Activated T-cell treated with anti-CD3 and anti-CD28 coated beads for 4 hours (primary cell): ENCODE measurements at places on chromosomes 1 and 21.

- no peak for DNase-seq
Observed at GRCh38 chr1:53731779-53732305, 7.1 kb downstream of the GLIS1 start.

- no peak for DNase-seq
Observed at GRCh38 chr1:89760496-89760895, 60.3 kb upstream of the LRRC8D start.

DNA sequence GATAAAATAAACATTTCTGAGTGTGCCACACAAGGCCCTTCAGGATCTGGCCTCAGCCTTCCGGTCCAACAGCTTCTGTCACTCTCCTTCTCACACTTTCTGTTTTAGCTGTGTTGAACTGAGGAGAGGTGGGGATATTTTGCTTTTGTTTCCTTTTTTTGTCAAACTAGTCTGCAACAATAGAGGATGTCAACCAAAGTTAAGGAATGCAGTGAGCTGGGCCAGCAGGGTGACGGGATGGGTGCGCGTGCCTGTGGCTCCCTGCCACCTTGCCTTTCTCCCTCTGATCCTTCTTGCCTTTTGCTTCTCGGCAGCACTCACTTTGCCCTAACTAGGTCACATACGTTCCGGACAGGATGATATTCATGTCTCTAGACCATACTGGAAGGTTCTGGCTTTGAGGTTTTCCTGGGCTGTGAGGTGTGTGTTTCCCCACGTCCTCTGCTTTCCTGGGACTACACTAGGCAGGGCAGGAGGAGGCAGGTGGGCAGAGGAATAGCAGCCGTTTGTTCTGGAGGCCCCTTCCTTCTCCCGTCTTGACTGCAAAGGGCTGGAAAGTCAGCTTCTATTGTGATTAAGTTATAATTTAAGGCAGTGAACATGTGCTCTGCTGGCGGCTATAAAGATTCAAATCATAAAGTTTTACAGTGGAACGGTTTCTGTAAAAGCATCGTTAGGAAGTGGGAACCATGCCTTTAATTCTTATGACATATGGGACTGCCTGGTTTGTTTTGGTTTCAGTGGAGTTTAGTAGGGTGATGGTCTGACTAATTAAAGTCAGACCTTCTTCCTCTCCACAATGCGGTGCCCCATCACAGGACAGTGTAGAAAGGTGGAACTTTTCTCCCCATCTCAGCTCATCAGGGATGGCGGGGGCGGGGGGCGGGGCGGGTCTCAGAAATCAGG, 67.8 kb downstream of the RNF220 start:
- no peak for DNase-seq

DNA sequence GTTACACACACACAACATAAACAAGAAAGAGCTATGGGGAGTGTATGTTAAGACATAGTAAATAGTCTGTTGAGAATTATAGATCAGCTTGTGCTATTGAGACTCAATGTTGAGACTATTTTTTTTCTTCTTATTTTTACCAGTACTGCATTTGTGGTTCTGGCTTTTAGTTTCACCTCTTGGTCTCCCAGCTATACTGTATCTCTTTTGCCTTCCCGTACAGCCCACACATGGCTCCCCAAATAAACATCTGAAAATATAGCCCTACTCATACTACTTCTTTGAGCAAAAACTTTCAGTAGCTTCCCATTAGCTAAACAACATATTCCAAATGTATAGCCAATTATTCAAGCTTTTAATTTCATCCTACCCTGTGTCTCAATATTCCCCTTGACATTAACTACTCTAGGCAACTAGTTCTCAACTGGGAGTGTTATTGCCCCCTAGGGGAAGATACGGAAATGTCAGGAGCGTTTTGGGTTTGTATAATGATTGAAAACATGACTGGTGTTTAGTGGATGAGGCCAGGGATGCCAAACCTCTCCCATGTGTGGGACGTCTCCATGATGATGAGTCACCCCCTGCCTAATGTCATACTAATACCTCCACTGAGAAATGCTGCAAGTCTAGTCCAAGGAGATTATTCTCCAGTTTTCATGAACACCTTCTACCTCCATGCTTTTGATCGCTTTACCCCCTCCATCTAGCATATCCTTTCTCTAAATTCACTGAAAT, 6.8 kb downstream of the RPE65 start:
- DNase-seq = no peak

DNA sequence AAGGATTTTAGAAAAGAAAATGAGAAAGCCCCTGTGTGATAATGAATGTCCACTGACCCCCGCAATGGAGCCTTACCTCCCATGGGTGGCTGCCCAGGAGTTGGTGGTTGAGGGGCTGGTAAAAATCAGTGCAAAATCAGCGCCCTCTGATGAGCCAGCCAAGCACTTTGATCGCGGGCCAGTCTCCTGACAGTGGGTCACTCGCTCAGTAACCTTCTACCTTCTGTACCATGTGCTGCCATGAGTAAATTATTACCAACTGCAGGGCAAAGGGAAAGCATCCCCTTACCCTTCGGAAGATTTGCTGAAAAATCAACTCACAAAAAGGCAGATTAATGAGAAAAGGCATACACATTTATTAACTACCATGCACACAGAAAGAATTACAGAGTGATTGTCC, 58.8 kb downstream of the KCNK1 start:
- DNase-seq = no peak

DNA sequence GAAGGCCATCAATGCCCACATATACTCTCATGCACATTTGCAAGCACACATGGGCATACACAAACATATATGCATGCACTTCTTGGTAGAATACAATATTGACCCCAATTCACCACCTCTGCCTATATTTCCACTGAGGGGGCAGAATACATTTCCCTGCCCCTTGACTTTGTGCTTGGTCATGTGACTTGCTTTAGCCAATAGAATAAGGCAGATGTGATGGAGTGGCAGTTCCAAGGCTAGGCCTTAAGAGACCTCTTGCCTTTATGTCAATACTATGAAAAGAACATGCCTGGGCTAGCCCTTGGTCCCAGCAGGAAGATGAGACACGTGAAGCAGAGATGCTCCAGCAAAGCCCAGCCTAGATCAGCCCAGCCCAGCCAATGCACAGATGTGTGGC, 66.0 kb upstream of the GRIK3 start:
- DNase-seq = no peak

- no peak for DNase-seq
Observed at GRCh38 chr1:145991735-145992412, 4.5 kb downstream of the TXNIP start.

GRCh38 chr1:166377896-166378295, 211.1 kb upstream of the FAM78B start:
- no peak for DNase-seq

DNA sequence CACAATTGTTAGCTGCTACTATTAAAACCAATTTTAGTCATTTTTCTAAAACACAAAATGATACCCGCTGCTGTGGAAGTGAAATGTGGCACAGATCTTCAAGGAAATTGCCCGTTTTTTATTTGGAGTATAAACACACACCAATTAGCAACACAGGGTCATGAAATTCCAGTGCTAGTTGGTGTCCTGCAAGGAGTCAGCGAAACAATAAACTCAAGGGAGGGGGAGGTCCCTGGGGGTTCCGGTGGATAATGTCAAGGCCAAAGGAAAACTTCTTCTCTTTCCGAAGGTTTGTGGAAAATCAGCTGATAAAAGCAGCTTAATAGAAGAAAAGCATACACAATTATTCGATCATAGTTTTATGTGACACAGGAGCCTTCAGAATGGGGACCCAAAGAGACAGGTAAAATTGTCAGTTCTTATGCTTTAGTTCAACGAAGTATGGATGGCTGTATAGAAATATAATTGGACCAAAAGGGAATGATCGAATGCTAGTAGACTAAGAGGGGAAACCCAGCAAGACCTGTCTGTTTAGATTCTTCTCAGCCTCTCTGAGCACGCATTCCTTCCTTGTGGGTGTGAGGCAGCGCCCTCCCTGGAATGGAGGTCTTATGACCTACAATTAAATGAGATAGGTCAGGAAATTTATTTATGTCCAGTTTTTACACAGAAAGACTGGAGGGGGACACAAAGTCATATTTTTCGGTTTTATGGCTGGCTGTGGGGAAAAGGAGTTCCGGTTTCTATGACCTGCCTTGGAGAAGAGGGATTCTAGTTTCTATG, 65.9 kb downstream of the KCNK1 start:
- no peak for DNase-seq

GRCh38 chr1:116559304-116559761, 11.5 kb downstream of the CD58 start:
- no peak for DNase-seq

GRCh38 chr1:212691561-212692071, 8.0 kb downstream of the BATF3 start:
- no peak for DNase-seq

GRCh38 chr1:199901341-199901740, 126.2 kb upstream of the NR5A2 start:
- no peak for DNase-seq

DNA sequence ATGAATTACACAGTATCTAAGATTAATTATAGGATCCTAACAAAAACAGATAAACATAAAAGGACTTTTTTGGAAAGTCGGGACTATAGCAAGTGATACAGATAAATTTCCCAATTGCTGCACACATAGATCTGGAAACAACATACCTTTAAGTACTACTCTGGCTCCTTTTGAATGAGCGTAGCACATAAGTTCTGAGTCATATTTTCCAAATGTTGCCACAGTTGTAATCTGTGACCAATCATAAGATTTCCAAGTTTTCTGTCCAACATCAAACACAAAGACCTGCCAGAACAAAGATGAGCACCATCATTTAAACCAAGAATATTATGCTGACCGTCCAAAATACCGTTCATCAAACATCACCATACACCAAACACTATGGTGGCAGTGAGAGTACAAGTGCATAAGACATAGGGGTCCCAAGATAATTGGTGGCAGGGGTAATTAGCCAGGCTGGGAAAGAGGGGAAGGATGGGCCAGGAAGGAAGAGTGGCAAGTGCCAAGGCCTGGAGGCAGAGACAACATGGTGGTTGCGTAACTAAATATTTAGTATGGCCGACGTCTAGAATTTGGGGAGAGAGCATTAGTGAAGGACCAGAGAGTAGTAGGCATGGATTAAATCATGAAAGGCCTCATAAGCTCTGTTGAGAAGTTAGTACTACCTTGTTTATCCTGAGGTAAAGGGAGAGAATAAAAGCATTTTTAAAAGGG, 3.6 kb downstream of the CTBS start:
- no peak for DNase-seq
